ENCODE measurements at places on chromosomes 6 and 20. TPM values are rescaled to one million over a fixed set of nuclear protein-coding genes. Genes with fewer than 3 reads are reported as not detected.

DNA sequence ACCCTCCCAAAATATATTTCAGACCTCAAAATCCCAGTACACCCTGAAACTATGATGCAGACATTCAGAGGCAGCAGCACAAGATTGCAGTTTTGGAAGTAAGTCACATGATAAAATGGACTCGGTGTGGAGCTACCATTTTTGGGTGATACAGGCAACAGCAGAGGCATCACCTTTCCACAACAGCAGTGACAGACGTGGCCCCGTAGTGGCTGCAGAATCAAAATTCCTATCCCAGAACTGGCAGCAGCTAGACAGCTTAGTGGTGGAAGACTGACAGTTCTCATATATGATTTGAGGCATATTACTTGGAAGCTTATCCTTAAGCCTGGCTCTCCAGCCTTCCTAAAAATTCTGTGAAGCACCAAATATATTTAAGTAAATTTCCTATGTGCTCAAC lies 19.9 kb downstream of the PLN start:
- no peak for DNase-seq

- no peak for DNase-seq
Observed at GRCh38 chr6:108587258-108588059, 26.7 kb downstream of the FOXO3 start.

DNA sequence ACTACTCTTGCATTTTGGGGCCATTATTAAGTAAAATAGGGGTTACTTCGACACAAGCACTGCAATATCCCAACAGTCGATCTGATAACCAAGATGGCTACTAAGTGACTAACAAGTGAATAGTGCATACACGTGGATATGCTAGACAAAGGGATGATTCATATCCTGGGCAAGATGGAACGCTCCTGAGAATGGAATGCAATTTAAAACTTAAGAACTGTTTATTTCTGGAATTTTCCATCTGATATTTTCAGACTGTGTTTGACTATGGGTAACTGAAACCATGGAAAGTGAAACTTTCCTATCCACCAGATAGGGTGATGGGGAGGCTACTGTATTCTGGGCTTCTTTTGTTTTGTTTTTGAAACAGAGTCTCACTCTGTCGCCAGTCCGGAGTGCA lies 66.5 kb downstream of the ILRUN start:
- DNase-seq: no peak

DNA sequence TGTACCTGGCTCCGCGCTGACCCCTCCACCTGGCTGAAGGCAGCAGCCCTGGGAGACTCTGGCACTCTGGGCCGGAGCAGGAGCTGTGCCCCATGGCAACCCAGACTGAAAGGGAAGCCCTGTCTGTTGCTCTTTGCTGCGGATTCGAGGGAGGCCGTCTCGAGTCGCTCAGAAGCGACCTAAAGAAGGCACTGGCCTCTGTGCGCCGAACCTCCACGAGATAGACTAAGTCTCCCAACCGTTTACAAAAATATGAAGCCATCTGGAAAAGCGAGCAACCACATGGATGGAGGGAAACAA lies 10.5 kb upstream of the TBX18 start:
- no peak for DNase-seq

DNA sequence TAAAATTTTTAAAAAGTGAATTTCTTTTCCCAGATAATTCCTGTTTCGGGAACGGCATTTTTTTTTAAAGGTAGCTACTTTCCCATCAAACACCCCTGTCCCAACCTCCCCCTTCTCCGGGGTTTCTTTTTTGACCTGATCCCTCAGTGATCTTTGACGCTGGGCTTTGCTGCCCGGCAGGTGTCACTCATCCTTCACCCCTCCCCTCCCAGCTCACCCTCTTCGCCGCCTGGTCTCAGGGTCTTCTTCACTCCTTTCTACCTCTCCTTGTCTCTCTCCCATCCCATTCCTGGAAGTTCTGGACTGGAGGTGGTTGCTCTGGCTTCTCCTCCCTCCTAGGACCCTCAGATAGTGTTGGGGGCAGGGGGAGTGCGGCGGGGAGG lies 329 bp upstream of the GPR6 start:
- no peak for DNase-seq

GRCh38 chr6:3518356-3519190 lies 61.7 kb upstream of the SLC22A23 start:
- DNase-seq: no peak

GRCh38 chr6:33567836-33568235 lies 12.2 kb downstream of the BAK1 start:
- DNase-seq: no peak

DNA sequence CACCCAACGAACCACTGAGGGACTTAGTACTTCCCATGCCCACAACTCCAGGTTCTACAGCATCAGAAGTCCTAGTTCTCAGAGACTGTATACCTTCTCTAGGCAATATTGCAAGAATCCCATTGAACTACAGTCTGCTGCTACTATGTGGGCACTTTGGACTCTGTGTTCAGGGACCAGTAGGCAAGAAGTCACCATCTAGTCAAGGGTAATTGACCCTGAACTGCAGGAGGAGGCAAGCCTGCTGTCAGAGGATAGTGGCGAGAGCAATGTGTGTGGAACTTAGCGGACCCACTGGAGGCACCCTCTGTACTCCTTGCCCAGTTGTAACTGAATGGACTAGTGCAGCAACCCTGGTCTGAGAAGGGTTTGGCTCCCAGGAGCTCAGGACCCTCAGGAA lies 15.7 kb downstream of the HEBP2 start:
- DNase-seq: no peak

DNA sequence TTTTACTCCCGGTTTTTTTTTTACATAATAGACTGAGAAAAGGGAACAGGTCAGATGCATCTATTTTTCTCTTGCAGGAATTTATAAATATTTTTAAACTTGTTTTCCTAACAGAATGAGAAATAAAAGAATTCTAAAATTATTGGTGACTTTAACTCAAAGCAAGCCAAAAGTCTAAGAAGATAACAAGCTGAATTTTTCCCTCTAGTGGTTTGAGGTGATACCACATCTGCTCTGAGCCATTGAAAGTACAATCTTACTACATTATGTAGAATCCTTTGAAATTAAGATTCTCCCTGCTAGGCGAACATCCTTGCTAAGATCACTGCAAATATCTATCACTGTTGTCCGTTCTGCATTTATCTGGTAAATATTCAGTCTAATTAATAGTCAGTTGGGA lies 10.7 kb upstream of the STMND1 start:
- no peak for DNase-seq

GRCh38 chr6:16735014-16735413 lies 26.2 kb downstream of the ATXN1 start:
- DNase-seq: no peak

- DNase-seq: peak; percentile 51
Observed at GRCh38 chr20:37943501-37944455, 40.9 kb downstream of the VSTM2L start.

GRCh38 chr6:7640607-7641577 lies 50.9 kb downstream of the SNRNP48 start:
- no peak for DNase-seq

DNA sequence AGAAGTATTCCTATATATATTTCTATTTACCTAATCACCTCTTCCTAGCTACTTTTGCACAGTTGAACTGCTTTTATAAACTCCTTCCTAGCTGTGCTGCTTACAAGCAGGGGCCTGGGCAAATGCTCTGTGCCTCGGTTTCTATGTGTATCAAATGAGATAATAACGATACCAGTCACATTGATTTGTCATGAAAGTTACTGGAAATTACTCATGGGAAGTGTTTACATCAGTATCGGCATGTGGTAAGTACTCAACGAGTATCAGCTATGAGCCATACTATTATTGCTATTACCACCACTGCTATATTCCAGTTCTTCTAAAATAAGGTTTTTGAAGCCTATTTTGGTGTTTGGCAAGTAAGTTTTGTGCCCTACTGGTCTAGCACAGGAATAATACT lies 4.9 kb downstream of the LAMA4 start:
- no peak for DNase-seq

DNA sequence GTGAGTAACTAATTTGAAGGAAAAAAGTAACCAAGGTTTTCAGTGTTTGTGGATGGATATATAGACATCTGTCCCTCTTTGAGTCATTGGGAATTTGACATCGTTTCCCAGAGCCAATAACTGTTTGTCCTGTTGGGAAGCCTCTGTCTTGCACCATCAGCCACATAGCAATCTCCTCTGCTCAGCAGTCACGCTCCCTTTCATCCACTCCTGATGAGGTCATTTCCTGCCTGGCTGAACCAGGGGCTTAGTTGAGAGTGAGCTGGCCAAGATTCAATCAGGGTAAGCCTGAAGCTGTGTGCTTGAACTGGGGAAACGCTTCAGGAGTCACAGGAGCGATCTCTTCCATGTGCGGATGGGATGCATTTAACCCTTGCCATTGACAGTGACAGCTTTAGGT lies 121.5 kb upstream of the FOXQ1 start:
- DNase-seq: no peak

DNA sequence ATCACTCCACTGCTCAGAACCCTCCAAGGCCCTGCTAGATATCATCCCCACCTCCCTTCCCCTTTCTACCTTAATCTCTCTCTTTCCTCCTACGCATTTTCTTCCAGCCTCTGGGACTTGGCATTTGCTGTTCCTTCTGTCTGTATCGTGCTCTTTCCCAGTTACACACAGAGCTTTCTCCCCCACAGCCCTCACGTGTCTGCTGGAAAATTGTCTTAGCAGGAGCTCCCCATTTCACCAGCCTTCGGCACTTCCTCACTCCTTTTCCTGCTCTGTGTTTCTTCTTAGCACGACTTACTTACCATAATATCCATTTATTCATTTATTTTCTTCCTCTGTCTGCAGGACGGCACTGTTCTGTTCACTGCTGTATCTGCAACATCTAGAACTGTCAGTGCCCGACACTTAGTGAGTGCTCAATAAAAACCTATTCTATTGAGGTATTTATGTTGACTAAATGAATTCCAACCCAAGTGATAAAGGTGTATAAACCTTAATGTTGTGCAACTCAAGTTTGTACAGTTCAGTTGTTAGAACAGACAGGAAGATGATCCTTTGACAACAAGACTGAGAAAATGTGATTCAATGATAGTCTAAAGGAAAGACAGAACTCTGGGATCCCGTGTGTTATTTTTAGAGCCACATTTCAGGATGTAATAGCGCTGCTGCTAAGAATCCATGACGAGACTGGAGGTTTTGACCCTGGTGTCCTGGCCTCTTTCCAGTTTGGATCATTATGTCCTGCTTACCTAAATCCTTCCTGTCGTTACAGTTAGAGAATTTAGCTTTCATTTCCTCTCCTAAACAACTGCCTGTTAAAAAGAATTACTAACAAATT lies 170.1 kb upstream of the LAMP5 start:
- no peak for DNase-seq

GRCh38 chr20:7078804-7079203 lies 311.3 kb downstream of the BMP2 start:
- DNase-seq: no peak

CLPSL2 gene
- not detected for total RNA-seq

DACT2 gene
- total RNA-seq: 2.5 TPM

MUCL3 gene
- total RNA-seq: 4.6 TPM

ZSCAN23 gene
- total RNA-seq: 2.2 TPM

ZNF165 gene
- 2.3 TPM for total RNA-seq

KIAA0408 gene
- total RNA-seq: 55.0 TPM

FITM2 gene
- total RNA-seq: 12.6 TPM

DEFB132 gene
- not detected for total RNA-seq

PLA2G7 gene
- total RNA-seq: 38.8 TPM

SAMD3 gene
- total RNA-seq: 5.2 TPM

All from upper lobe of right lung (tissue), 1 donor.